SJCRH30 (cell line): ENCODE measurements at places on chromosomes 2 and 18. TPM values are rescaled to one million over a fixed set of nuclear protein-coding genes. Genes with fewer than 3 reads are reported as not detected.
A peak's percentile ranks its signal among the peaks of the same experiment; 100 is the strongest.

- no peak overlapping the region for H3K4me3 ChIP-seq
- peaks cover 6% of the 10 kb centered on the region; the same call in 1 of the 2 replicates for H3K4me1 ChIP-seq
- no peaks in the 10 kb centered on the region for H3K27me3 ChIP-seq
- DNase-seq, result no peak
- no peak overlapping the region for H3K27ac ChIP-seq
These were observed 11.3 kb upstream of the PPP3R1 start for GRCh38 chr2:68263632-68264031.

DNA sequence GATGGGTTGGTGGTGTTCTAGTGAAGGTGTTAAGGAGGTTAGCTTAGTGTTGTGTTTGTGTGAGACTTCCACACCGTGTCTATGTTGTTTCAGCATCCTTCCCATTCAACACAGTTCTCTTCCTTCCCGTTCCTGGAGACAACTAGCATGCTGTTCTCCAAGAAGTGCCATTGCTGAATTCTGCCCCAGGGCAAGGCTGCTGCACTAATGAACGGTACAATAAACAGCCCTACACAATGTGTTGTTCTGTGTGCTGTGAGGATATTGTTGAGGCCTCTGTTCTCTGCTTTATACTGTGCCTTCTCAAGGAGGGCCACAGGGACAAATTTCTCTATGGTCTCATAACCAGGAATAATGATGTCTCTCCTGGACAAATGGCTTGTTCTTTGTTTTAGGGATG is 39.8 kb upstream of the ZEB2 start:
- H3K4me3 ChIP-seq, result no peak overlapping the region
- peak; percentile 8 for DNase-seq
- no peak overlapping the region for H3K27ac ChIP-seq

DNA sequence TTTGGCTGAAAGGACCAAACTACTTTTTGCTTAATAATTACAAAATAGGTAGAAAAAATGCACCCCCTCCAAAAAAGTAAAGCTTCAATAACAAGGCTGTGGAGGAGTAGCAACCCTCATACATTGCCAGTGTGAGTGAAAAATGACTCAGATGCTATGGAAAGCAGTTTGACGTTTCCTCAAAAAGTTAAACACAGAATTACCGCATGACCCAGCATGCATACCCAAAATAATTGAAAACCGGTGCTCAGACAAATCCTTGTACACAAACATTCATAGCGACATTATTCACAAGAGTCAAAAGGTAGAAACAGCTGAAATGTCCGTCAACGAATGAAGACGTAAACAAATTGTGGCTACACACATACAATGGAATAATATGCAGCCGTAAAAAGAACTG is 38.8 kb upstream of the DAPL1 start:
- no peak overlapping the region for H3K4me3 ChIP-seq
- H3K27me3 ChIP-seq, result no peaks in the 10 kb centered on the region
- no peak overlapping the region for H3K27ac ChIP-seq
- H3K4me1 ChIP-seq, result no peaks in the 10 kb centered on the region
- no peak for DNase-seq
- H3K36me3 ChIP-seq, result no peaks in the 10 kb centered on the region

DNA sequence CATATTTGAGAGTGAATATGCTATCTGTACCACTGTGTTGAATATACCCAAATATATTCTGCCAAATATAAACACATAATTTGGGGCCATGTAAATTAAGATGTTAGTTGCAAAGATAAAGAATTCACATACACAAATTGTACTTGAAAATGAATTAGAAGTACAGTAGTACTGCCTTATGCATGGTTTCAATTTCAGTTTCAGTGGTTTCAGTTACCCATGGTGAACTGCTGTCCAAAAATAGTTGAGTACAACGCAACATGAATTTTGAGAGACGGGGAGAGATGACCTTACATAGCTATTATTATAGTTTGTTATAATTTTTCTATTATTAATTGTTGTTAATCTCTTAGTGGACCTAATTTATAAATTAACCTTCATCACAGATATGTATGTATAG is 1313.0 kb upstream of the FAM98A start:
- DNase-seq, result no peak
- no peak overlapping the region for H3K27ac ChIP-seq
- no peak overlapping the region for H3K4me3 ChIP-seq
- H3K4me1 ChIP-seq, result no peaks in the 10 kb centered on the region
- H3K36me3 ChIP-seq, result no peaks in the 10 kb centered on the region

GRCh38 chr18:72502671-72503431 is 41.3 kb downstream of the CBLN2 start:
- H3K27ac ChIP-seq, result no peak overlapping the region
- no peak overlapping the region for H3K4me3 ChIP-seq
- no peaks in the 10 kb centered on the region for H3K36me3 ChIP-seq
- H3K27me3 ChIP-seq, result no peaks in the 10 kb centered on the region

- DNase-seq, result no peak
- H3K27ac ChIP-seq, result no peak overlapping the region
- H3K4me3 ChIP-seq, result no peak overlapping the region
- H3K36me3 ChIP-seq, result no peaks in the 10 kb centered on the region
These were observed 40.7 kb downstream of the PKP4 start for GRCh38 chr2:158497486-158497885.

DNA sequence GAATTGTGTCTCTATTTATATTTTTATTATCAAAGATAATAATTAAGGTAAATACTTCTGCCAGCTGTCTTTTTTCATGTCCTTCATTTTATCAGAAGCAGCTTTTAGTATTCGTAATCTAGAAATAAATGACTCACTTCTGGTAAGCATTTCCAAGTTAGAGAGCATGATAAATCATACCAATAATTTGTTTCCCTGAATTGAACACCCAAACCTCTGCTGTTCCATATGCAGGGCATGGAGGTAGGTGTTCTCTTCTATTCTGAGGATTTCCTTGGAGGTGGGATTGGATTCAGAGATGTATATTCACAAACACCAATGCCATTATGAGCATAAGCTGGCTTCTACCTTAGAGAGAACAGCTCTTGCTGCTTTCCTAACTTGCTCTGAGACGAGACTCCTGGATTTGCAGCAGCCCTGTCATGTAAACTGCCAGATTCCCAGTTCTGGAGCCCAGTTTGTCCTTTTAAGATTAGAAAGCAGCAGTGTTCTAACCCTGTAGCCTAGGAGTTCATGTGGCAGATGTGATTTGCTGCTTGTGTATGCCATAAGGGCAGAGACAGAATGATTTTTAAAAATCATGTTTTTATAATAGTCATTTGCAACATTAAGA is 47.5 kb downstream of the SKA1 start:
- H3K36me3 ChIP-seq, result no peaks in the 10 kb centered on the region
- no peaks in the 10 kb centered on the region for H3K27me3 ChIP-seq
- H3K4me3 ChIP-seq, result no peak overlapping the region
- no peak for DNase-seq

DNA sequence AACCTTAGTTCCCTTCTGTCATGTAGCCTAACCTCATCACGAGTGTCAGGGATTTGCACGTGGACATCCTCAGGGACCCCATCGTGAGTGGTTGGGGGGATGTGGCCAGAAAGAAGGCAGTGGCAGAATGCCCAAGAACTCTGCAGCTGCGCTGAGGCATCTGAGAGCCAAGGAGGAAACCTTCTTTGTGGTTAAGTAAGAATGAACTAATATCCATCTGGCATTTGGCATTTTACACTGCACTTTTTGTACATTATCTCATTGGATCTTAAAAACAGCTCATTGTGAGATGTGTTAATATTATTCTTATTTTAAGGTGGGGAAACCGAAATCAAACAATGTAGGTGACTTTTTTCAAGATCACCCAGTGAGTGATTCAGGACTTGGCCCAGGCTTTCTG is 32.6 kb upstream of the APCDD1 start:
- H3K4me3 ChIP-seq, result no peak overlapping the region
- no peaks in the 10 kb centered on the region for H3K4me1 ChIP-seq
- no peak overlapping the region for H3K27ac ChIP-seq
- no peak for DNase-seq
- H3K36me3 ChIP-seq, result no peaks in the 10 kb centered on the region

DNA sequence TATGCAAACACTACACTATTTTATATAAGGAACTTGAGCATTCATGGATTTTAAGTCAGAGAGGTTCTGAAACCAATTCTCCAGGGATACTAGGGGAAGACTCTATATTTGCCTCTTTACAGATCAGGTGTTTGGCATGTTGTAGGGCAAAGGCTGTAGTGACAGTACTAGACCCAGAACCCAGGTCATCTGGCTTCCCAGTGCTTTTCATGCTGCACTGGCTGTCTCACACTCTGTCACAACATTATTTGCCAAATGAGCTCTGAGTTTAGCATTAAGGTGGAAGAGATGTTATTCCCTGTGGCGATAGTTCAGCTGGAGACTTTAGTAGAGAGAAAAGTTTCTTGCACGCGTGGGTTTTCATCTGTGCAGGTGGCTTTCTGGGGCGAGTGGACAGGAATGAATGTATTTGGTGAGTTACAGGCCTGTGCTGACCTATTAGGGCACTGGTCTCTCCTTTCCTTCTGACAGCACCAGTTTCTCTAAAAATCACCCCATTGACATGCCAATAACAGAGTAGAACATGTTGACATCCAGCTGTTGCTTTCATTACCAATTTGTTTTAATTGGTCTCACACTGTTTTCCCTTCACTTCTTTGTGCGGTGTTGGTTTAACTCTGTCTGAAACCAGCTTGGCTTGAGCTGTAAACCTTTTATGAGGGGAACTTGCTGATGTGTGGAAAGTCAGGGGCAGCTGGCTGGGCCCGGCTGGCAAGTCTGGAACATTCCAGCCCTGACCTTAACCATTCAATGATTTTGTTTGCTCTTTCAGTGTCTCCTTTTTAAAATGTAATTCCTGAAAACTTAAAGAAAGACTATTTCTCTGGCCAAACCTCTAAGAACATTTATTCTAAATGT is 643.0 kb upstream of the FAM98A start:
- no peak overlapping the region for H3K27ac ChIP-seq
- H3K4me3 ChIP-seq, result no peak overlapping the region

GRCh38 chr2:33373986-33374385 is 102.5 kb upstream of the RASGRP3 start:
- H3K4me3 ChIP-seq, result no peak overlapping the region
- H3K36me3 ChIP-seq, result no peaks in the 10 kb centered on the region; the same call in 1 of the 2 replicates
- no peak for DNase-seq
- peaks cover 6% of the 10 kb centered on the region for H3K4me1 ChIP-seq

DNA sequence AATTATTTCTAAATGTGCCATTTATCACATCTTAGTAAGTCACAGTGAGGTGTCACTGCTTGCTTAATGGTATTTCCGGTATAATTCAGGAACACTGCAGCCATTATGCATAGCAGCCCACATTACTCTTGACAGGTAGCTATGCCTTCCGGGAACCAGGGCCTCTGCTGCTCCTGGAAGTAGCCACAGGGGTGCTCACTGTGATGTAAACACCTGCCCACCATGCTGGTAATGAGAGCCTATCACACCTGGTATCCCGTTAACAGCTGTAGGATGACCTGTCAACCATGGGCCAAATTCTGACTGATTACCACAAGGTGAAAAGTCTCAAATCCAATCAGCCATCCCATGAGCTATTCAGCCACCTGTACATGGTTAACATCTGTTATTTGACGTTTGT is 647.0 kb upstream of the NXPH2 start:
- H3K27me3 ChIP-seq, result no peaks in the 10 kb centered on the region
- no peak overlapping the region for H3K4me3 ChIP-seq
- H3K27ac ChIP-seq, result no peak overlapping the region
- no peak for DNase-seq

DNA sequence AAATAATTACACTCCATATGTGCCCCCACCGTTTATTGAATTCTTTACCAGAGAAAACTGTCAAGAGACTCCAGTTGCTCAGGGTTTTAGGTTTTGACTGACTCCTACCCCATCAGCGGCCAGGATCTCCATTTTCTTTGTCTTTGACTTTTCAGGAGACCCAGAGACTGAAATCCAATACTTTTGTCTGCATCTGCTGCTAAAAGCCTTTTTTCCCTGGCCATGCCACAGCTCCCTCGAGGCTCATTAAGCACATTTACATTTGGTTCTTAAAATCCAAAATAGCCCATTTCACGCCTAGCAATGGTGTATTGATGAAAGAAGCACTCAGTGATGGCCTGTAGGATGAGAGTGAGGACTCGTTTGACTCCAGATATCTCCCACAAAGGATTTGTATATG is 332.6 kb upstream of the ACVR2A start:
- no peaks in the 10 kb centered on the region for H3K36me3 ChIP-seq
- H3K27me3 ChIP-seq, result no peaks in the 10 kb centered on the region
- peak overlapping the region; percentile 96 for H3K27ac ChIP-seq
- peaks cover 22% of the 10 kb centered on the region for H3K4me1 ChIP-seq
- DNase-seq, result peak; percentile 73

- peak overlapping the region; percentile 69 for H3K4me3 ChIP-seq
- no peaks in the 10 kb centered on the region for H3K27me3 ChIP-seq
- no peaks in the 10 kb centered on the region for H3K4me1 ChIP-seq
- DNase-seq, result no peak
- no peaks in the 10 kb centered on the region for H3K36me3 ChIP-seq
These were observed 728 bp downstream of the NAPG start for GRCh38 chr18:10526561-10526949.

DNA sequence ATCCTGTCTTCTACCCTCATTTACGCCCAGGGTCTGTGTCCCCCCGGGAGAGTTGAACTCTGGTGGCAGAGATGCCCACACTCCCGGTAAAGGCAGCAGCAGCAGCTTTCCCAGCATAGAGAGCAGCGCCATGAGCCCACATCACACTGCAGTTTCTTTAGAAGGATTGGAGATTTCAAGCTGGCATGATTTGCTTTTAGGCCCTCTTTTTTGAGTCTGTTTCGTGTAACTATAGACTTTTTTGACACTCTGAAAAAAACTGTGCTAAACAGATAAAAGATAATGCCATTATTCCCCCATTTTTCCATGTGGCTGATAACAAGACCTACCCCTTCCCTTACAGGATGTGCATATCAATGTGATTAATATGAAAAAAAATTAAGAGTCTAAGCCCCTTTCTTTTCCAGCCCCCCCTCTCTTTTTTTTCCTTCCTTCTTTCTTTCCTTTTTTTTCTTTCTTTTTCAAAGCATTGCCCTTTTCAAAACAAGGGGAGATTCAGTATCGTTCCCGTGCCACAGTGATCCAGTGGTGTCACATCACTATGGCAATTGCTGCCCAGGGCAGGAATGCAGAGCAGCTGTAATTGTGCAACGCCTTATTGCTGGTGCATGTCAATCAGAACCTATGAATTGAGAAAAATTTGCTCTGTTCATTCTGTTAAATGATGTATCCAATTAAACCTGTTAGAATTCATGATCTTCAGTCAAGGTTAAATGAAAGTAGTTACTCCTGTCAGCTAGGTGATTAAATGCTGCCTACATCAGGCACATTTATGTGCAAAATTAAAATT is 104.5 kb downstream of the CDCA7 start:
- H3K4me3 ChIP-seq, result no peak overlapping the region
- DNase-seq, result peak; percentile 24
- H3K36me3 ChIP-seq, result no peaks in the 10 kb centered on the region

Gene RAB6C
- not detected in 2 replicates for total RNA-seq

Gene PCARE
- total RNA-seq, result 0.02 TPM in 1 of 2 replicates, not detected in the other

Gene KIAA2012
- total RNA-seq, result 0.08 TPM in 1 of 2 replicates, not detected in the other

Gene SERPINB11
- not detected in 2 replicates for total RNA-seq

Gene PRKRA
- 95.9 and 112 TPM in 2 replicates for total RNA-seq

Gene CRIM1
- total RNA-seq, result 10.2 and 12.6 TPM in 2 replicates

Gene ZAP70
- total RNA-seq, result 0.30 and 0.35 TPM in 2 replicates
